ENCODE measurements at places on chromosomes 6 and 20.
A peak's percentile ranks its signal among the peaks of the same experiment; 100 is the strongest.

- DNase-seq: no peak
Observed at GRCh38 chr6:91442342-91442741, 855.5 kb upstream of the MAP3K7 start.

GRCh38 chr6:95203153-95203754 lies 374.1 kb upstream of the MANEA start:
- DNase-seq: peak; percentile 37

GRCh38 chr6:169621311-169621710 lies 80.5 kb downstream of the WDR27 start:
- no peak for DNase-seq

DNA sequence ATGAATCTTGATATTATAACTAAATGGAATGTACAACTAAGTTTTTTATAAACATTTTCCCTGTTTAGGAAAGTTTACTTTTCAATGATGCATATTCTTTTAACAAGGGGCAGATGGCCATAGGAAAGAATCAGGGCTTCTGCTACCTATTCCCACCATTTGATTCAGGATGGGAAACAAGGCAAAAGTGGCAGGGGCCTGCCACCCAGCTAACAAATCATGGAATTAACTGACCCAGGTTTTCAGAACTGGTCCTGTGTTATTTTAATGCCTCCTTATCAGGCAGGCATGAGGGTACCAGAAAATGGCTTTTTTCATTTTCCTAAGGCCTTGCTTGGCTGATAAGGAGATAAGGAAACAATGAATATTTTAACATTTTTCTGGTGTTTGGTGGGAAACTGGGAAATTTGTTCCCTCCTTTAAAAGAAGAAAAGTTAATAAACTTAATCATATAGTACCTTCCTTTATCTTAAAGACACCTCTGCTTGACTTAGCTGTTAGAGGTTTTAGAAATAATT lies 6.7 kb downstream of the POU3F2 start:
- no peak for DNase-seq

DNA sequence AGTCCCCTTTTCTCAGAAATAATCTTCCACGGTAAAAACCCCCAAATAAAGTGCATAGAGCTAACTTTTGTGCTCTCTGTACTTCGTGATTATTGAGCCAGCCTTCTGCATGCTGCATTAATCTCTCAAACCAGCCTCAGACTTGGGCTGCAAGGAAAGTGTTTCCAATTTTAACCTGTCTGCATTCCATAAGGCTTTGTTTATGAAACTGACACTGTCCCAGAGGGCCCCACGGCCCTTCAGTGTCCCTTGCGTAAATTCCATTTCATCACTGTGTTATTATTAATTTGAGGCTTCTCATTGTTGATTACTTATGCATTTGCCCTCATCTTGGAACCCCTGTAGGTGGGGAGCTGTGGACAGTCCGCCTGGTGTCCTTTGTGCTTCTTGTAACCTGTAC lies 15.6 kb upstream of the SNRPB2 start:
- DNase-seq: no peak

GRCh38 chr20:38445901-38446425 lies 10.8 kb upstream of the SNHG17 start:
- DNase-seq: no peak

GRCh38 chr6:131122516-131122915 lies 12.8 kb upstream of the AKAP7 start:
- DNase-seq: no peak

GRCh38 chr6:142058551-142059290 lies 74.0 kb upstream of the GJE1 start:
- no peak for DNase-seq

GRCh38 chr6:35552285-35552917 lies 39.7 kb upstream of the TULP1 start:
- DNase-seq: peak; percentile 51

- no peak for DNase-seq
Observed at GRCh38 chr6:128024969-128025368, 124.1 kb upstream of the THEMIS start.

DNA sequence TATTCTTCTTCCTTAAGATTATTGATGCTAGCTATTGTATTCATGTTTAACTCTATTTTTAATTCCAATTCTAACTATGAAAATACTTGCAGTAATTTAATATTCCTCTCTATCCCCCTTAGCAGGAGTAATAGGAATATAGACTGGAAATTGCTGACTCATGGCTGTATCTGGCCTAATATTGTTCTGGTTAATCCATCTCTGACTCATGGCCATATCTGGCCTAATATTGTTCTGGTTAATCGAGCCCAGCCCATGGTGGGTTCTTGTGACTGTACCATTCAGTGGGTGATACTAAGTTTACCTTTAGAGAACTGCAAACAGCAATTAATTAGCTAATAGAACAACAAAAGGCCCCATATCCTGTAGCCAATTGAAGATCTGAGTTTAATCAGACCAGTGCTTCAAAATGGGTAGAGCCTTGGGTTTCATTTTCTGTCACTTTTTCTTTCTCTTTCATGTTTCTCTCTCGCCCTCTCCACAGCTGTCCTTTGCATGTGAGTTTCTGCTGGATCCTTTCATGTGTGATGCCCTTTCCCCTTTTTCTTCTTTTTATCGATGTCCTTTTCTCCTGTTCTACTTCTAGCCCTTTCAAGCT lies 50.6 kb downstream of the SLC22A3 start:
- DNase-seq: no peak

GRCh38 chr20:47043086-47043485 lies 148.4 kb downstream of the EYA2 start:
- DNase-seq: no peak
